ENCODE measurements at places on chromosomes 7 and 10.

DNA sequence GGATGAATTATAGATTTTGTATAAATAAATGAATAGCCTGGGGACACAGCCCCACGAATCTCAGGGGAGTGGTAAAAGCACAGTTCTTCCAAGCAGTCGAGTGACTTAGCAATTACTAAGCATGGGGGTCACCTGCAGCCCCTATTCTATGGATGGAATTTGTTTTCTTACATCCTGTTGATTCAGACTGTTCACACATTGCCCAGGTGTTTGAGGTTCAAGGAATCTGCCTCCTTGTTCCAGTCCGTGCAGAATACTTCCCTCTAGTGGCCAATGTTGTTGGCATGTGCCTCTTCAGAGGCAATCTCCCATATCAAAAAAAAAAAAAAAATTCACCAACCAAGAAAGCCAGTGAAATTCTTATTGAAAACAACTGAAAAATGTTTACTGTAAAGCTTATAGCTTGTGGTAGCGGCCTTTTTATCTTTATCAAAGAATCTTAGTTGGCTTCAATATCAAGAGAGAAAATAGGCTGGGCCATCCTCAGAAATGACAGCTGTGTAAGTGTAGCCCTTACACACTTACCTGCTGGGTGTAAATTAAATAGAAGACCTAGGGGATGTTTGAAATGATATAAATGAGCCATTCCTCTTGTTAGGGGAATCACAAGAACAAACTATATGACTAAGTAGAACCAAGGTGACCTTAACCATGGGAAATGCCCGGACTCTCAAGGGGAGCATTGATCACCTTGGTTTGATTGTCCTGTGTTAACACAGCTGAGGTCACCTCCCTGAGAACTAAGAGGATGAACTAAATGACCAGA lies 7.8 kb downstream of the LIPM start:
- no peak for DNase-seq

DNA sequence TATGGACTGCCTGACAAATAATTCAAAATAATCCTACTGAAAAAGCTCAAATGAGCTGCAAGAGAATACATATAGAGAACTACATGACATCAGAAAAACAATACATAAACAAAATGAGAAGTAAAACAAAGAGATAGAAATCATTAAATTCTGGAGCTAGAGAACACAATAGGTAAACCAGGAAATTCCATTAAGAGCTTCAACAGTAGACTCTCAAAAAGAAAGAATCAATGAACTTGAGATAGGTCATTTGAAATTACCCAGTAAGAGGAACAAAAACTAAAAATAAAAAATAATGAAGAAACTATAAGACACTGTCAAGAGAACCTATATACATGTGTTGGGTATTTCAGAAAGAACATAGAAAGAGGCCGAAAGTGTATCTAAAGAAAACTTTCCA lies 186.3 kb downstream of the PTN start:
- DNase-seq = no peak

DNA sequence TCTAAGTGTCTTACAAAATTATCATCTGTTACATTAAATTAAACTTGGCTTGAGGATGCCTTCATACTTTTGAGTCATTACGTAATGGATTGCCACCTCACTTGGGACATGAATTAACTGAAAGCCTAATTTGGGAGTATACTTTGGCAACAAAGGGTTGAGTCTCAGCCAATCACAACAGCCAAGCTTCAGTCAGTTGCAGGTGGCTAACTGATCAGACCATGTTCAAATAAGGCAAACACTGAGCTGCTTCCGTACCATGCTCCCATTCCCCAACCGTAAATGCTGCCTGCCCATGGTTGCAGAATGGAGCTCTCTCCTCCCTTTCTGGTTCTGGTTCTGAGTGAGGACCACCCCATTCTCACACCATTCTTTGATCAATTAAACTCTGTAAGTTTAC lies 92.9 kb upstream of the STK17A start:
- DNase-seq = no peak

DNA sequence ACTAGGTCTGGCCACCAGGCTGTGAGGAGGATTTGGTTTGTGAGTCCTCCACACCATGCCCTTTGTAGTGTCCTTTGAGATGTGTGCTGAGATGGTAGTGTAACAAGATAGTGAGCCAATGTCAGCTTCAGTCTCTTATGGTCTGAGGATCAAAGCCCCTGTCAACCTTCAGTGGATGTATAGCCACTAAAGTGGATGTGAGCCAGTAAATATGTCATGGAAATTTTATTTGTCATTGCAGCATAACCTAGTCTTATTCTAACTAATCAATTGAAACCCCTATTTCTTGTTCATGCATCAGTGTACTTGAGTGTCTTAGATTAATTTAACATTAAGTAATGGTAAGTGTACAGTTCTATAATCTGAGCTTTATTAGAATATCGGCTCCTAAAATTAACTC lies 51.0 kb upstream of the WAC start:
- DNase-seq = no peak

- no peak for DNase-seq
These were observed 346.5 kb downstream of the TYW1 start for GRCh38 chr7:67343114-67343513.
